ENCODE measurements at places on chromosomes 3 and 15. TPM values are rescaled to one million over a fixed set of nuclear protein-coding genes. Genes with fewer than 3 reads are reported as not detected.

REC114 gene
- total RNA-seq = not detected

SEMA5B gene
- total RNA-seq = not detected

ZNF80 gene
- not detected for total RNA-seq

TCTA gene
- total RNA-seq = 22.9 TPM

DALRD3 gene
- total RNA-seq = 46.4 TPM

AADACL2 gene
- not detected for total RNA-seq

TRIM42 gene
- not detected for total RNA-seq

SPESP1 gene
- total RNA-seq = 46.7 TPM

TM6SF1 gene
- total RNA-seq = not detected

FHIT gene
- total RNA-seq = 2.4 TPM

GOLGA6D gene
- total RNA-seq = not detected

CKMT1A gene
- not detected for total RNA-seq

SPINK8 gene
- total RNA-seq = not detected

PRSS50 gene
- total RNA-seq = not detected

SLC9A9 gene
- total RNA-seq = 0.84 TPM

RHCG gene
- not detected for total RNA-seq

UACA gene
- total RNA-seq = 47.0 TPM

SOX14 gene
- total RNA-seq = not detected

IQCF5 gene
- total RNA-seq = not detected

NR2E3 gene
- not detected for total RNA-seq
